ENCODE measurements at places on chromosomes 4 and X.

DNA sequence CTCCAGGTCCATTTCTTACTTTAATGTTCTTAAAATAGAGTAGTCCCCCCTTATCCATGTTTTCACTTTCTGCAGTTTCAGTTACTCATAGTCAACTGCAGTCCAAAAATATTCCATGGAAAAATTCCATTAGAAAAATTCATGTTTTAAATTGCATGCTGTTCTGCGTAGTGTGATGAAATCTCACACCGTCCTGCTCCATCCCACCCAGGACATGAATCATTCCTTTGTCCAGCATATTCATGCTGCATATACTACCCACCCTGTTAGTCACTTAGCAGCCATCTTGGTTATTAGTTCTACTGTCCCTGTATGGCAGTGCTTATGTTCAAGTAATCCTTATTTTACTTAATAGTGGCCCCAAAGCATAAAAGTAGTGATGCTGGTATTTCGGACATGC is 5.4 kb upstream of the PDLIM5 start:
- H3K36me3 ChIP-seq: no peaks in the 10 kb centered on the region
- no peaks in the 10 kb centered on the region for H3K4me1 ChIP-seq
- H3K4me3 ChIP-seq: no peak overlapping the region
- DNase-seq: peak; percentile 19

GRCh38 chrX:38178396-38178795 is 42.3 kb downstream of the SRPX start:
- no peak overlapping the region for H3K4me3 ChIP-seq
- no peaks in the 10 kb centered on the region for H3K4me1 ChIP-seq
- no peaks in the 10 kb centered on the region for H3K27me3 ChIP-seq
- peak; percentile 1 for DNase-seq
- H3K27ac ChIP-seq: no peak overlapping the region
- H3K36me3 ChIP-seq: no peaks in the 10 kb centered on the region

DNA sequence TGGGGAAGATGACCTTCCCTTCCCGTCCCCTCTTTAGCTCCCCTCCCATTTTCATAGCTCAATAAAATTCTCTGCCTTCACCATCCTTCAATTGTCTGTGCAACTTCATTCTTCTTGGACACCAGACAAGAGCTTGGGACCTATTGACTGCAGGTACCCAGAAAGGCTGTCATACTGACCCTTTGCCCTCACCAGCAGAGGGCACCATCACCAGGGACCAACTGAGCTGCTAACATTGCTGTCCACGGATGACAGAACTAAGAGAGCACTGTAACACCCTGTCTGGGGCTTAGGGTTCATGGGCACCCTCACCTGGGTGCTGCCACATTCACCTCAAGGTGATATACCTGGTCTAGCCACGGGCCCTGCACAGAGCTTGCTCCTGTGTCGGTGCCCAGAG is 141.3 kb upstream of the VCX3B start:
- no peak overlapping the region for H3K27ac ChIP-seq
- H3K36me3 ChIP-seq: no peaks in the 10 kb centered on the region
- no peaks in the 10 kb centered on the region for H3K4me1 ChIP-seq
- no peak overlapping the region for H3K4me3 ChIP-seq
- no peak for DNase-seq
- H3K27me3 ChIP-seq: no peaks in the 10 kb centered on the region

DNA sequence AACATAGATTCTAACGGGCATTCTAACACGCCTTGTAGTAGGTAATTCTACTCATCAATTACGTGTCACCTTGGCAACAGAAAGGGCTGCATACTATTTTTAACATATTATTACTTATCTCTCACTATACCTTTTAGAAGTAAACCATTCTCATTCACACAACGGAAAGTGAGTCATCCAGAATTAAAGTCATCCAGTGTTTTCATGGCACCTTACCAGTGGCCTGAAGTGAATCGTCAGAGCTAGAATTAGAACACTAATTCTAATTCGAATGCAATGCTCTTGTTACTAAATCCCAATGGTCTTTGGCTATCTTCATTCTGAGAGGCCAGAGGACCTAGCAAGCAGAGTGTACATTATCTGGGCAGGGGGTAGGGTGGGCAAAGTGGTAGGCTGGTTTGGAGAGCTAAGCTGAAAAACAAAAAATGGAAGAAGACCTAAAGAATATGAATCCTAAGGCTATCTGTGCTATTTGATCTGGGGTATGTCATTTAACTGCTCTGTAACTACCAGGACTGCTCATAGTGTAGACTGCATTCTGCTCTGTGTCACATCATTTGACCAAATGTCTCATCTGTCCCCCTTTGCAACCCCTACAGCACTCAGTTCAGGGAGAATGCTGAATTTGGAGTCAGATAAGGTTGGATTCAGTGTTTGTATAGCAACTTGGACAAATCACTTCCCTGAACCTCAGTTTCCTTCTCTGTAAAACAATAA is 96.5 kb downstream of the HDAC8 start:
- no peaks in the 10 kb centered on the region for H3K4me1 ChIP-seq
- H3K27ac ChIP-seq: no peak overlapping the region
- no peaks in the 10 kb centered on the region for H3K36me3 ChIP-seq
- DNase-seq: no peak
- H3K4me3 ChIP-seq: no peak overlapping the region
- no peaks in the 10 kb centered on the region for H3K27me3 ChIP-seq

DNA sequence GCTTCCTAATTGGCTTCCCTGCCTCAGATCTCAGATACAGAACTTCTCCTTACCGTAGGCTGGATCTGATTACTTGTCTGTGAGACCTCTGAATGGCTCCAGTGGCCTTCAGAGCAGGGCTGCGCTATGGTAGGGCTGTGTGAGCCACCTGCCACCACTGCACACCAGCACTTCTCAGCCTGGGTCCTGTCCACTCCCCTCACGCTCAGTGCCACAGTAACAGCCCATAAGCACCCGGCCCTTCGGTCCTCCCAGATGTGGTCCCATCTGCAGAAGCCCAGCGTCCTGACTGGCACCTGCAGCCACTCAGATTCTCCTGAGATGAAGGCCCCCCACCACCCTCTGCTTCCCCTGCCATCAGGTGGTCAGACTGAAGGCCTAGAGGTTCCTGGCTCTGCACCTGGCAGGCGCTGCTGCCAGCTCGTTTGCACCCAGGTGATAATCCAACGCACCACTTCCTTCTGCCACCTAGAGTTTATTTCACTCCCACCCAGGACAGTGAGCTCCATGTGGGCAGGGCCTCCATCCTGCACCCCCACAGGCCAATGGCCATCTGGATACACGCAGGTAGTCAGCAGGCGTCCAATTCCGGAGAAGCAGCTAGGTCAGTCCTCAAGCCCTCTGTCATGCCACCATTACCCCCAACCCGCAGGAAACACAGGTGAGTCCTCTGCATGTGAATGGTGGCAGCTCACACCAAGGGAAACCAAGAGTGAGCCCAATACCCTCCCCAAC is 5.4 kb downstream of the WDR1 start:
- peaks cover 92% of the 10 kb centered on the region for H3K36me3 ChIP-seq
- no peak for DNase-seq
- peaks cover 49% of the 10 kb centered on the region for H3K4me1 ChIP-seq
- no peaks in the 10 kb centered on the region for H3K27me3 ChIP-seq
- H3K4me3 ChIP-seq: no peak overlapping the region
- no peak overlapping the region for H3K27ac ChIP-seq

DNA sequence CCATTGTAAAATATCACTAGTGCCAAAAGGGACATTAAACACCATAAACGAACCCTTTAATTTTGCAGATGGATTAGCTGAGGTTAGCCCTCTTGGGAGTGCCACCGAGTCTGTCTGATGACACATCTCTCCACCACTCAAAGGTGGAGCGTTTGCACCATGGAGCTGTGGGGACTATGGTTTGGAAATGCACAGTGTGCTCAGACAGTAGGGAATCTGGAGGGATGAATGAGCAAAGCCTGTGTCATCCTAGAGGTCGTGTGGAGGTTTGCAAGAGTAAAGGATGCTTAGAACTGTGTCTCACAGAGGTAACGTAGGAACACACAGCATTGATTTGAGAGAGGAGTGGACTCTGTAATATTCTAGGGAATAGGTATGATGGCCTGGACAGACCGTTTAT is 93.7 kb downstream of the CLNK start:
- H3K4me1 ChIP-seq: peaks cover 9% of the 10 kb centered on the region
- no peaks in the 10 kb centered on the region for H3K36me3 ChIP-seq
- no peaks in the 10 kb centered on the region for H3K27me3 ChIP-seq
- peak; percentile 81 for DNase-seq
- no peak overlapping the region for H3K27ac ChIP-seq

DNA sequence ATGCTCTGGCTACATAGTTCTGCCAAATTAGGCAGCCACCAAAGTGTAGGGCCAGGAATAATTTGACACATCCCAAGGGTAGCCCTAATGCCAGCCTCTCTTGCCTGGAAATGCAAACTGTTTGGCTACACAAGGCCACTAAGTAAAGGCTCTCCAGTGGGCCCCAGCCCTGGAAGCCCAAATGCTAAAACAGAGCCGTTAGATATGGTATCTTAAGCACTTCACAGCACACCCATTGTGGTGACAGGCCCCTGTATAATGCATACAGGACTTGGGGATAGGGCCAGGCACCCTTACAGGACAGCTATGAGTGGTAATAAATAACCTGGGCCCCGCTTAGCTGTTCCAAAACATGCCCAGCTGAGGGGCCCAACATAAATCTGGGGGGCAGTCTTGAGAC is 623.9 kb downstream of the BCOR start:
- no peaks in the 10 kb centered on the region for H3K4me1 ChIP-seq
- H3K36me3 ChIP-seq: no peaks in the 10 kb centered on the region
- no peaks in the 10 kb centered on the region for H3K27me3 ChIP-seq
- no peak overlapping the region for H3K4me3 ChIP-seq
- no peak overlapping the region for H3K27ac ChIP-seq

- no peaks in the 10 kb centered on the region for H3K27me3 ChIP-seq
- H3K4me1 ChIP-seq: no peaks in the 10 kb centered on the region
- H3K27ac ChIP-seq: no peak overlapping the region
- no peaks in the 10 kb centered on the region for H3K36me3 ChIP-seq
- no peak overlapping the region for H3K4me3 ChIP-seq
- peak; percentile 20 for DNase-seq
Observed at GRCh38 chrX:107675823-107676555, 47.7 kb downstream of the PRPS1 start.

DNA sequence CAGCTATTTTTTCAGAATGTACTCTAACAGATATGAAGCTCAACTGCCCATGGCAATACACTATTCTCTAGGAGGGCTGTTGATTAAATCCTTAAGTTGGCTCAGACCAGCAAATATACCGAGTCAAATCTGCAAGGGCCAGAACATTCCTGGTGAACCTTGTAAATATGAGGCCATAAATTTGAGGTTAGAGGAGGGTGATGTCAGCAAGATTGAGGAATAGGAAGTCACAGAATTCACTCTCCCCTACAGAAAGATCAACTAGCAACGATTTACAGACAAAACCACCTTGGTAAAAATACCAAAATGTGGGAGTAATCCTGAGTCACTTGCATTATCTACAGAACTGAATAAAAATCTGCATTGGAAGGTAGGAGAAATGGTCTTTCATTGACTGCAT is 399.3 kb downstream of the GPM6A start:
- no peaks in the 10 kb centered on the region for H3K36me3 ChIP-seq
- H3K4me3 ChIP-seq: no peak overlapping the region
- no peak overlapping the region for H3K27ac ChIP-seq
- H3K27me3 ChIP-seq: no peaks in the 10 kb centered on the region

DNA sequence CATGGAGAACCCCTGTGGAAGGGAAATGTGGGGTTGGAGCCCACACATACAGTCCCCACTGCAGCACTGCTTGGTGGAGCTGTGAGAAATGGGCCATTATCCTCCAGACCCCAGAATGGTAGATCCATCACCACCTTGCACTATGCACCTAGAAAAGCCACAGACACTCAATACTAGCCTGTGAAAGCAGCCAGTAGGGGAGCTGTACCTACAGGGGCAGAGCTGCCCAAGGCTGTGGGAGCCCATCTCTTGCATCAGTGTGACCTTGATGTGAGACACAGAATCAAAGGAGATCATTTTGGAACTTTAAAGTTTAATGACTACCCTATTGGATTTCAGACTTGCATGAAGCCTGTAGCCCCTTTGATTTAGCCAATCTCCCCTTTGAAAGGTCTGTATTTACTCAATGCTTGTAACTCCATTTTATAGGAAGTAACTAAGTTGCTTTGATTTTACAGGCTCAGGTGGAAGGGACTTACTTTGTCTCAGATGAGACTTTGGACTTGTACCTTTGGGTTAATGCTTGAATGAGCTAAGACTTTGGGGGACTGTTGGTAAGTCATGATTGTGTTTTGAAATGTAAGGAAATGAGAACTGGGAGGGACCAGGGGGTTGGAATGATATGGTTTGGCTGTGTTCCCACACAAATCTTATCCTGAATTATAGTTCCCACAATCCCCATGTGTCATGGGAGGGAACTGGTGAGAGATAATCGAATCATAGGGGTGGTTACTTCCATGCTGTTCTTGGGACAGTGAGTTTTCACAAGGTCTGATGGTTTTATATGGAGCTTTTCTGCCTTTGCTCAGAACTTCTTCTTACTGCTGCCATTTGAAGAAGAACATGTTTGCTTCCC is 352.6 kb downstream of the INPP4B start:
- DNase-seq: no peak
- H3K27me3 ChIP-seq: no peaks in the 10 kb centered on the region
- H3K4me3 ChIP-seq: no peak overlapping the region
- no peak overlapping the region for H3K27ac ChIP-seq

DNA sequence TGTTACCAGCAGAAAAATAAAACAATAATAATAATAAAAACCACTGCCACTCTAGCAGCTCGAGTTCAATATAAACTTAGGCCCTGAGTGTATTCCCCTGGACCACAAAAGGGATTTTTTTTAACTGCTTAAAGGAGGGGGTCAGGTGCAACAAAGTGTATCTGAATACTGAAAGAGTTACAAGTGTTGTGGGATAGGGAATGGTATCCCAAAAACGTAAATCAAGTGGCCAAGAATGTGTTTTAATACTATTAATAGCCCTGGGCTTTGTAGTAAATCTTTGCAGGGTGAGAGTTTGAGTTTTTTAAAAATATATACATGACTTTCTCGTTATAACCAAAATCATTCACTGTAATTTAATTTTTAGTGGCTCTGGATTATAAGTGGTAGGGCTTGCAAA is 860.1 kb upstream of the INTU start:
- no peak for DNase-seq
- H3K36me3 ChIP-seq: no peaks in the 10 kb centered on the region
- no peaks in the 10 kb centered on the region for H3K27me3 ChIP-seq
- H3K4me3 ChIP-seq: no peak overlapping the region

DNA sequence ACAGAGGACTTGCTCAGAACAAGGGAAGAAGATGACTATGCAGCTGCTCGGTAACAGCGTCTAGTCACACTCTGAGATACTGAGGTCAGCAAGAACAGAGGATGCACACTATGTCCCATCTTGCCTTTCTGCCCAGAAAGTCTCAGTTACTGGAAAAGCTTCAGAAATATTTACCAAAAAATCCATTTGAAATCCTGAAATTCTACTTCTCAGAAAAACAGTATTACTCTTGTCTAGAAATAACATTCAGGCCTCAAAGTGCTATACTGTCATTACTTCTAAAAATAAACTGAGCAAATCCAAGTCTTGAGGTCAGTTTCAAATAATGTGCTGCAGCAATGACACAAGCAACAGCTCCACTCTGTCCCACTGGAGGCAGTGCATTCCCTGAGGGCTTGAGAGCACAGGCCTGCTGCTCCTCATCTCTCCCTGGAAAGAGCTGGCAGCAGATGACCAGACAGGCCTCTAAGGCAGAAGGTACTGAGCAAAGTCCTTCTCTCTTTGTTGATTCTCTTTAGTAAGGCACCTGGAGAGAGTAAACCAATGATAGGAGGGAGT is 76.9 kb downstream of the CAMK2D start:
- H3K36me3 ChIP-seq: no peaks in the 10 kb centered on the region
- no peaks in the 10 kb centered on the region for H3K4me1 ChIP-seq
- no peak overlapping the region for H3K4me3 ChIP-seq
